ENCODE measurements at places on chromosomes 7 and 10. TPM values are rescaled to one million over a fixed set of nuclear protein-coding genes. Genes with fewer than 3 reads are reported as not detected.
A peak's percentile ranks its signal among the peaks of the same experiment; 100 is the strongest.

The PRLHR gene
- total RNA-seq, result 1.4 TPM

The STAM gene
- total RNA-seq, result 14.7 TPM

The WNT16 gene
- total RNA-seq, result 14.7 TPM

The MAPK8 gene
- 56.1 TPM for total RNA-seq

The MRC1 gene
- total RNA-seq, result 25.3 TPM

The GPR37 gene
- total RNA-seq, result 1.2 TPM

The POT1 gene
- 51.3 TPM for total RNA-seq

- DNase-seq, result no peak
Observed at GRCh38 chr10:119538632-119539358, 3.7 kb downstream of the RGS10 start.

DNA sequence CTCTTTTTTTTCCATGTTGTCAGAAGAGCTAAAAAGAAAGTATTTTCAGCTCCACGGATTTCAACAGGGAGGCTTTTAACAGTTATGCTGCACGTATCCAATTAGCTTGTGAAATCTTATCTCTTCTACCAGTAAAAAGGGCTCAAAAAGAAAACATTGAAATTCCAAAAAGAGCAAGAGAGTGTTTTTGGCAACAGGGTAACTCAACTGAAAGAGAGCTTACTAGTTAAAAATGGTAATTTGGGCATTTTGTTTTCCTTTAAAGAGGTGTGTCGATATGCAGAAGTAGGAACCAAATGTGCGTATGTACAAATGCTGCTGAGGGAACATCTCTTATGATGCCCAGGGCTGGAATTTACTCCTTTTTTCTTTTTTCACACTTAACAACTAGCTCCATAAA, 292.8 kb downstream of the PRKG1 start:
- DNase-seq, result peak; percentile 77

DNA sequence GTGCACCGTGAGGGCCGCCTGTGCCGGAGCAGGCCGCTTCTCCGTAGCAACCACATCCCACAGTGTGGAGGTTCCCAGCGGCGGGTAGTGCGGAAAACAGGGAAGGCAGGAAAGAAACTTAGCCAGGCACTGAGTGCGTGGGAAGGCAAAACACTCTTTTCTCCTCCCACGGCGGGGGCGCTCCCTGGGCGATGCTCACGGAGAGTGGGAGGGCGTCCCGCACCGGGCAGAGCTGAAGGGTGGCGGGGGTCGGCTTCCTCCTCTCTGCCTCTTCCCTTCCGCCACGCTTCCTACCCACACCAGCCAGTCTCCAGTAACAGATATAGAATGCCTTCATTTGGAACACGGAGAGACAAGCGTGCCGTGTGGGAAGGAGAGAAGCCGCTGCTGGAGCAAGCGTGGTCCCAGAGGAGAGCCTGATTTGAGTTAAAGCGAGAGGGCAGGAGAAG, 252.5 kb downstream of the PAXIP1 start:
- no peak for DNase-seq

DNA sequence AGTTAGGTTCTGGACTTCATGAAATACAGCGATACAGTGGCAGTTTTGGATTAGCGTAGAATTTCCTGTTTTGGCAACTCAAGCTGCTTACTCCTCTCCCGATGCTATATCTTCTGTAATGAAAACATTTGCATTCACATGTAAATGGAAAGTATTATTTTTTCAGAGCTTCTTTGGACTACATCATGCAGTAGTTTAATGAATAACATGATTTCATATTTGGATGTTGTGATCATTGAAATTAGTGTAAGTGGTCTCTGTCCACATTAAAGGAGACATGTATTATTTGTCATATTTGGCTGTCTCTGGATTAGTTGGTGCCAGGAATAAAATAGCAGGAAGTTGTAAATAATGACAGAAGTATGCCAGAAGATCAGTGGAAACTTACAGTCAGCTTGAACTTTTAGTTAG, 331.6 kb downstream of the GFRA1 start:
- DNase-seq, result peak; percentile 6

DNA sequence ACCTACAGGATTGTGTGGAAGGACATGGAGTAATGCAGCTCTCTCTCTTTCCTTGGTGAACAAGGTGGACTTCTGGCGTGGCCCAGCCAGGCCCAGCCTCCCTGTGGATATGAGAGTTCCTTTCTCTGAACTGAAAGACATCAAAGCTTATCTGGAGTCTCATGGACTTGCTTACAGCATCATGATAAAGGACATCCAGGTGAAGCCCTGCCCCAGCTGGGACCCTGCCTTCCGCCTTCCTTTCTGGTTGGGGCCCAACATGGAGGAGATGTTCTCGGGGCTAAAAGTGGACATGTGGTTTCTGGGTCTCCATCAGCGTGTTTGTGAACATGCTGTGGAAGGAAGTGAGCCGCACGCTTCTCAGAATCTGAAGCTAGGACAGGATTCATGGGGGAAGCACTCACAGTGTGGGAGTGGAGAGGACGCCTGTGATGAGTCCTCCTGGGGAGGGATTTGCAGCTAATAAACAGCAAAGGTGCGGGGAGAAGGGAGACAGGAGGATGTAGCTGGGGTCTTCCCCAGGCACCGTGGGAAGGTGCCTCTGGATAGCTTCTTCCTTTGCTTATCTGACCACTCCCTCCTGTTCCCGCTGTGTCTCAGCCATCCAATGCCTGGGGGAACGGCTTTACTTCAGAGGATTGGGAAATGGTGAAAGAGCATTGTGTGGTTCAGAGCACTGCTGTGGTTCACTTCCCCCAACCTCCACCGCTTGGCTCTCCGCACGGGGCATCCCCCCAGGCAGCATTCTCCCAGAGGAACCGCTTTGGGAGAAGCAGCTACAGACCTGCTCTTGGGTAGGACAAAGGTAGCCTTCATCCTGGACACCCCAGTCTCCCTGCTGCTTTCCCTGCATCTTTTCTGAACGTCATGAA, 5.5 kb downstream of the CPA5 start:
- DNase-seq, result peak; percentile 77

- no peak for DNase-seq
Observed at GRCh38 chr10:3808689-3809199, 23.7 kb upstream of the KLF6 start.

DNA sequence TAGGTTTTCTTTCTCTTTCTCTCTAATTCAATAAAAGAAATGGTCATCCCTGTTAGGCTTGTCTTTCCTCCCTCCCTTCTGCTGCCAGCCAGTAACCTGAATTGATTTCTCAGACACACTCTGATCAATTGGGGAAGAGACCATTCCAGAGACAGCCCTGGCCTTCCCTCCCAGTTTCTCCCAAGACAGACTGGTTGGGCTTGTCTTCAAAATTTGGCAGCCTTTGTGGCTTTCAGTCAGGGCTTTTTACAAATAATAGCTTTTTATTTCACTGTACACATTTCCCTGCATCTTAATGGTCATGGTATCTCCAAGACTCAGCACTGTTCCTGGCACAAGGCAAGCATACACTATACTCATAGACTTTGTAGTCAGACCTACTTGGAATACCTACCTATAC, 33.9 kb downstream of the BCAP29 start:
- DNase-seq, result no peak

DNA sequence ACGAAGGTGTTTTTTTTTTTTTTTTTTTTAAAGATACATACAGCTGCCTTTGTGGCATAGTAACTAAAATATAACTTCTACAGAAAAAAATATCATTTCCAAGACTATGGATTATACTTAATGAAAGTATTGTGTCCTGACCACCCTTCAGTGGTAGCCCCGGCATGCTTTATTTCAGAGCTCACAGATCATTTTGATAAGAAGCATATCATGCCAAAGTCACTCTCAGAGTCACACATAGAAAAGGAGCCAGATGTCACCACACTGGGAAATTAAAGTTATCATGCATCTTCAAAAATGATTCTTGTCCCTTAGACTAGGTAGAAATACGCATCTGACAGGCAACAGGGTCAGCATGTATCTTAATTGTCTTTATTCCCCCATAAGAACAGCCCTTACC, 3.0 kb downstream of the ADARB2 start:
- DNase-seq, result no peak

DNA sequence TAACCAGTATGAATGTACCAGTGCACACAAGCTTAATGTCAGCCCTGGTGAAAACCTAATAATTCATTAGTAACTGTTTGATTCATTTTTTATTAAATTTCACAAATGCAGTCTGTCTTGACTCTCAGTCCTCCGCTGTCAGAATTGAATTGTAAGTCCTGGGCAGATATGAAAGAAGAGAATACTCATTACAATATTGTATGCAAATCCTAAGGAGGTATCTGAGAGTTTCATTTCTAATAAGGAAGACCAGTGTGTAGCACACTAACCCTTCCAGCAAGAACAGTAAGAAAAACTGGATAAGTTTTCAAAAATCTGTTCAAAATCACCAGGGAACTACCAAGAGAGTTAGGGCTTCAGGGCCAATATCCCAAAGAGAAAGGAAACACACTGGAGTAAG, 652.1 kb downstream of the SUGCT start:
- DNase-seq, result no peak

GRCh38 chr10:107163881-107164861, at the start of gene SORCS1:
Gene SORCS1, minus strand, starts transcription at chr10:107164706.
- peak; percentile 20 for DNase-seq

DNA sequence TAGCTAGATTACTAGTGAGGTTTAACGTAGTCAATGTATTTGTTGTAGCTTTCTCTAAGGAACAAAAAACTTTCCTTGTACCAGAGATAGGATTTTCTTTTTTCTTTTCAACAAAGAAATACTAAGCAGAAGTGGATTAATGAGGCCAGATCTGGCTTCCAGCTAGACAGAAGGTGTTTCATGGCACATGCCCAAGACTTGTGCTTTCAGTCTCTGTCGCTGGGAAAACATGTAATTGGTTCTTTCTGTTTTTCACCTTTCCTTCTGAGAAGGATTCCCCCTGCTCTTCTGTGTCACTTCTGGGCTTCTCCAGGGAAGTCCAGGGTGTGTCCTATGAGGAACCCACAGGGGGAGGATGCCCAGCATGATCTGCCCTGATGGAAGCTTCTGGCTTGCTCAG, 492.2 kb downstream of the CCSER2 start:
- no peak for DNase-seq

Data from umbilical cord (tissue), 2 donors.